ENCODE measurements at places on chromosomes 1 and 21.

GRCh38 chr1:26277719-26278118 is 2.2 kb upstream of the SH3BGRL3 start:
- DNase-seq: no peak

DNA sequence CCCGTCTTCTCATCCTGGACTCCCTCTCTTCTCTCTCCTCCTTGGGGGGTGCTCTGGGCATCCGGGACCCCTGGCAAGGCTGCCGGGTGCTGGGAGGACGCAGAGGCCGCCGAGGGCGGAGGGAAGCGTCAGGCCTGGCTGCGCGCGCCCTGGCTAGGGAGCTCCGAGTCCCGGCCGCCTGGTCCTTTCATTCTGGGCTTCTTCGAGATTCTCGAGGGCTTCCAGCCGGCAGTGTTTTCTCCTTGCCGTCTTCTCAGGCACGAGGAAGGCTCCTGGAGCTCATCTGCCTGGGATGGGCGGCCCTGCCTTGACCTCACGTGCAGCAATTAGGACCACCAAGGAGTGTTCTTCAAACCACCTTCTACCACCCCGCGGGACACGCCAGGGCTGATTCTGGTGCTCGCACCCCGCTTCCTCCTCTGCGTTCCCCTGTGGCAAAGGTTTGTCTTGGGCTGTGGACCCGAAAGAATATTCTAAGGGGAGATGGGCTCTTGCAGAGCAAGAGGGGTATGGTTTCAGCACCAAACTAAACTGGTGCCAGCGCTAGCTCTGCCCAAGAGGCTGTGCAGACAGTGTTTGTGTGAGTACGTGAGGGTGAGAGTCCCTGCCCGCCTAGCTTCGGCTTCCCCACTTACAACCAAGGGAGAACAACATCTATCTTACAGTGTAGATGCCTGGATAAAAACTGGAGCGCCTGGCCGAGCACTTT is 36.5 kb downstream of the PIK3CD start:
- DNase-seq: no peak

DNA sequence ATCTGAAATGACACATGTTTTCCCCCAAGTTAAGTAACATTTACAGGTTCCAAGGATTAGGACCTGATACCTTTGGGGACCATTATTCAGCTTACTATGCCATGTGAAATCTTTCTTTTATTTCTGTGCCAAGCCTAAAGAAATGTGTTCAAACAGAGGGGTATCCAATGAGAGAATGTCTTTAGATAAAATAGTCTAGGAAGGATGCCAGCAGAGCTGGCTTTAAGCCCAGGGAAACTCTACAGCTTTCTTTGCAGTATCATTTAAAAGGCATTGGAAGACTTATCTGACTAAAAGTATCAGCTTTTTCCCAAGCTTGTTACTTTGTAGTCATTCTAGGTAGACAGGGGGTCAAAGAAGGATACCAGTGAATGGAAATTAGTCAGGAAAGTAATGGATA is 860.4 kb downstream of the PLA2G4A start:
- no peak for DNase-seq

- no peak for DNase-seq
Observed at GRCh38 chr1:65339866-65340468, 30.6 kb downstream of the DNAJC6 start.

DNA sequence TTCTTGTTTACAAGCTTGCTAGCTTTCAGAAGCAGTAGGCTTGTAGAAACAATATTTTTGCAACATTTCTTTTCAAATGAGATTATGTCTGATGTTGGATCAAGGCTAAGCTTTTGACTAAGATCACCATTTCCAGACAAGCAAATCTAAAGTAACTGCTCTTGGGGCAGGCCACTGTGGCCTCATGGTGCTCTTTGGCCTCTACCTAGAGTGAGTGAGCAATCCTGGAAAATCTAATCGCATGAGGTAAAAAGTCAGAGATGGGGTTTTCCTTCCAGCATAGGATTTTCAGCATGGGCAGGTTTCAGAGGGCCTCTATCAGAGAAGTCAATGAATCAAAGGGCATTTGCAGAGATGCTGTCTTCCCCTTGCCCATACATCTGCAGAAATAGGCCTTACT is 331.9 kb downstream of the OMA1 start:
- no peak for DNase-seq

DNA sequence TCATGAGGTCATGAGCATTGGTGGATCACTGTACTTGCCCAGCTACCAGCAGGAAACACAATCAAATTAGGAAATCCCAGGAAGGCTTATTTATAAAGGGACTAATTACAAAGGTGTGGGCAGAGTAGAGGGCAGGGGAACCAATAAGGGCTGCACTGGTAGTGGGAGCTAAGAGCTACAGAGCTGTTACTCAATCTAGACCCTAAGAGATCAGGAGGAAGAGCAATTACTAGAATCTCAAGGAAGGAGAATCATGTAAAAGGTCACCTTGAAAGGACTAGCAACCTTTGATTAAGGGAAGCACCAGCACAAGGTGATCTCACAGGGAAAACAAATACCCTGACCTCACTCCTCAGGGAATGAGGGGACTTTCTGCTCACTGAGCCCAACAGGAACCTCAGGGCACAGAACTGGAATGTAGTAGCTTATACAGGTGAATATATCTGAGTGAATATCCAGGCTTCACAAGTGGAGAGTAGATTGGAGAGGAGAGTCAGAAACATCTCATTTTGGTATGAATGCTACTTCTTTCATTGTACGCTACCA is 66.8 kb downstream of the SAMSN1 start:
- DNase-seq: no peak

- no peak for DNase-seq
Observed at GRCh38 chr21:35113064-35113463, 64.0 kb upstream of the RUNX1 start.

GRCh38 chr1:39566441-39567137 is 10.0 kb downstream of the PABPC4 start:
- DNase-seq: no peak
